T-helper 9 cell (primary cell): ENCODE measurements at places on chromosomes 13 and 19.

DNA sequence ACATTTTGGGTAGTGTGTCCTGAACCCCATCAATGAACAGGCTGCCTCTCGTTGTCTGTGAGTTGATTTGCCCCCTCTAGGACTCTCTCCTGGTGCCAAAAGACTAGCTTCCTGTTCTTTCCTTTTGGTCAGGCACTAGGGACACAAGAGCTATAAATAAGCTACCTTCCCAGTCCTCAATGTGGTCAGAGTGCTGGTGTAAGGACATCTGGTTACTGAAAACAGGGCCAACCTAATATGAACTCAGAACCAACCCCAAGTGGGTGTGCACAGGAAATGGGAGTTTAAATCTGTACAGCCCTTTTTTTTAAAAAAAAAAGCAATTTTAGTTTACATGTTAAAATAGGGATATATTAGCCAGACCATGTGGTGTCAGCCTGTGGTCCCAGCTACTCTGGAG is 129.2 kb downstream of the ZIC5 start:
- no peak for DNase-seq

- DNase-seq, result no peak
These were observed 64.6 kb upstream of the RAP2A start for GRCh38 chr13:97369261-97369893.

- DNase-seq, result no peak
These were observed 276.4 kb downstream of the KCNRG start for GRCh38 chr13:50291611-50292010.

DNA sequence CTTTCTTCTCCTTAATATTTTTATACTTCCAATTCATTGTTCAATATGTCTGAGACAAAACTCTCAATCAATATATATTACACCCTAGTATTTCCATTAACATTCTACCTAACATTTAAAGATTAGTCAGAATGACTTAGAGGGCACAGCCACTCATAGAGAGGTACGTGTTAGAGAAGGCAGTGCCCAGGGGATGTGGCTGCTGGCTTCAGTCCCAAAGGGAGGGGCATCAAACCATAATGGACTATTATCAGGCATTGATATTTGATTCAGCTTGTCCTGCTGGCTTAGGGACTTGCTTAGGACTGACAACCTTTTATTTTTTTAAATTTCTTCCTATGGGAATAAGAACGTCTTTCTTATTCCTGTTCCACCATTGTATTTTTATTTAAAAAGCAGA is 1392.0 kb upstream of the ATXN8OS start:
- no peak for DNase-seq

DNA sequence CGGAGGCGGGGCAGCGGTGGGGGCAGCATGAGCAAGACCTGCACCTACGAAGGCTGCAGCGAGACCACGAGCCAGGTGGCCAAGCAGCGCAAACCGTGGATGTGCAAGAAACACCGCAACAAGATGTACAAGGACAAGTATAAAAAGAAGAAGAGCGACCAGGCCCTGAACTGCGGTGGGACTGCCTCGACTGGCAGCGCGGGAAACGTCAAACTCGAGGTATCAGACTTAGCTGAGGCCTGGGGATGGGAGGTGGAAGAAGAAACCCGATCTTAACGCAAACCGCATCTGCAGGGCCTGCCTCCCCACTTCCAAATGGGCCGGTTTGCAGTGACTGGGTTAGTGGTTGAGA is 693 bp downstream of the RFXAP start:
- peak; percentile 9 for DNase-seq

DNA sequence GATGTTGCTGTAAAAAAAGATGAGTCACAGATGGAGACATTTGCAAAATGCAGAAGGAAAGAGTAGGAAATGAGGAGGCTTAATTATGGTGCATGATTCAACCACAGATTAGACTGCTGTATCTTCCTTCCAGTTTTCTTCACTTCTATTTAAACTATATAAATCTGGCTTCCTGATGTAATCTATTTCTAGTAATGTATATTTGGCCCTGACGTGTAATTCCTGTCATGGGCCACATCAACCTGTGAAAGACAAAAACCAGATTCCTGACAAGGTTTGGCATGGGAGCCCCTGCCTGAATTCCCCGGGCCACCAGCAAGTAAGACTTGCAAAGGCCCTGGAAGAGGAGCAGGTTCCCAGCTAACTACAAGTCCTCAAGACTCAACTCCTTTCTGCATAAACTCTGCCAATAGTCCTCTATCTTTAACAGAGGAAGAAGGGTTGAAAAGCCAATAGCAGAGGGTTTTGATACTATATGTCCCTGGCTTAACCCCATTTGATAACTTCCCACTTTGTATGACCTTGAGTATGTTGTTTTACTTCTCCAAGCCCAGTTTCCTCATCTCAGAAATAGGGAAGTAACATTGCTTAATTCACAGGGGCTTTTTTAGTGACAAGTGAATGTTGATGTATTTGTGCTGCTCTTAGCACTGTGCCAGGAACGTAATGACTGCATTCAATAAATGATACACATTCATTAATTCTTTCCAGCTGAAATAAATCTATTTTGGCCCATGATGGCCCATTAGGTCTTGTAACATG is 172.7 kb downstream of the SPRY2 start:
- no peak for DNase-seq

GRCh38 chr19:33718651-33719254 is 77.9 kb upstream of the KCTD15 start:
- DNase-seq, result no peak

- DNase-seq, result no peak
These were observed 5.1 kb downstream of the CD37 start for GRCh38 chr19:49340069-49340864.

DNA sequence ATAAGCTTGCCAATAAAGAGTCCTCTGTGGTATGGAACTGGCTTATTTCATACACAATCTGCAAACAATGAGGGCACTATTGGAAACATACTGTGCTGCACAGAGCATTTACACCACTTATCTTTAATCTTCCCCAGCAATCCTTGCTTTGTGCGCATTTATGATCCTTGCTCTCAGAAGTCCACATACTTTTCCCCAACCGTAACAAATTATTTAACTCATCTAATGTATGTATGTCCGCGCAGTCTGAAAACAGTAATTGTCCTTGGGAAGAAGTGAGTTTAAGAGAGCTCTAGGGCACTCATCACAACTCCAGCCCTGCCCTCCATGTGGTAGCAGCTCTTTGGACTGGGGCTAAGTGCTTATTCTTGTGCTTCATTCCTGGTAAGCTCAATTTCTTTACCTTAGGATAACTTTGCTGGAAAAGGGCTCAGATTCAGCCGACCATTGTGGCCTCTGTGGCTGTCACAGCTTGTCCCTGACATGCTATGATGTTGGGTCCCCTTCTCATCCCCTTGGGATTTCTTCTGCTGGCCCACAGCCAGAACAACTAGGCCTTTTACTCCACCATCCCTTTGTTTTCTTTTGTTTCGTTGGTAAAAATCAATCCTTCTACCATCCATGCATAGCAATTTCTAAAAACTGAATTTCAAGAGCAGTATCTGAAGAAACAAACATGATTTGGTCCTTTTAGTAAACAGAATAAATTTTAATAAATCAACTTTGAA is 152.7 kb downstream of the TNFRSF19 start:
- no peak for DNase-seq

DNA sequence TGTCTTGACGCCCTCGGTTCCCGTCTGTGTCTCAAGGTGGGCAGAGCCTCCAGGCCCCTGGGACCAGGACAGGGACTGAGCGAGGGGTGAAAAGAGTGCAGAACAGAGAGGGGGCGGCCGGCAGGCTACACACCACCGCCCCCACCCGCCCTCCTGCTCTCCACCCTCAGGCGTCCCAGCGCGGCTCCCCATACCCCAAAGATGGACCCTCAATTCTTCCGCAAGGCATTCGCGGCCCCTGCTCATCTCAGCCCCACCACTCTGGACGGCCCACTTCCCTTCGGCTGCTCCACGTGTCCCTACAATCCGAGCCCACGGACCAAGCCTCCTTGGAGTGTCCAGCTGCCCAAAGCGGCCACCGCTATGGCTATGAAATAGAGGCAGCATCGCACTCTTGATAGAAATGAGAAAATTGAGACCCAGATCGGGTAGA is 1.8 kb downstream of the KLF16 start:
- DNase-seq, result no peak

DNA sequence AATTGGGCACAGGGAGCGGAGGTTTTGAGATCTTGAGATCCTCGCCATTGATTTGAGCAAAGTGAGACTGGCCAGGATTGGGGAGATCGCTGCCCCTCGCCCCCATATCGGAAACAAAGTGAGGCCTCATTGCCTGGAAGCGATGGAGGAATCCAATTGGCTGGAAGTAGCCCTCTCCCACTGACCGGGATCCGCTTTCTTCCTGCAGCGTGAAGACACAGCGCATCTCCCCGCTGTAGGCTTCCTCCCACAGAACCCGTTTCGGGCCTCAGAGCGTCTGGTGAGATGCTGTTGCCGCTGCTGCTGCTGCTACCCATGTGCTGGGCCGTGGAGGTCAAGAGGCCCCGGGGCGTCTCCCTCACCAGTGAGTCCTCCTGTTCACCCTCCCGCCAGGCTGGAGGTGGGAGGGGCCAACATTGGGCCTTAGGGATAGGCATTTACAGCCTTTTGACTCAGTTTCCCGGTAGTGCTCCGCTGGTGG is 438 bp downstream of the PRKCSH start:
- DNase-seq, result no peak

DNA sequence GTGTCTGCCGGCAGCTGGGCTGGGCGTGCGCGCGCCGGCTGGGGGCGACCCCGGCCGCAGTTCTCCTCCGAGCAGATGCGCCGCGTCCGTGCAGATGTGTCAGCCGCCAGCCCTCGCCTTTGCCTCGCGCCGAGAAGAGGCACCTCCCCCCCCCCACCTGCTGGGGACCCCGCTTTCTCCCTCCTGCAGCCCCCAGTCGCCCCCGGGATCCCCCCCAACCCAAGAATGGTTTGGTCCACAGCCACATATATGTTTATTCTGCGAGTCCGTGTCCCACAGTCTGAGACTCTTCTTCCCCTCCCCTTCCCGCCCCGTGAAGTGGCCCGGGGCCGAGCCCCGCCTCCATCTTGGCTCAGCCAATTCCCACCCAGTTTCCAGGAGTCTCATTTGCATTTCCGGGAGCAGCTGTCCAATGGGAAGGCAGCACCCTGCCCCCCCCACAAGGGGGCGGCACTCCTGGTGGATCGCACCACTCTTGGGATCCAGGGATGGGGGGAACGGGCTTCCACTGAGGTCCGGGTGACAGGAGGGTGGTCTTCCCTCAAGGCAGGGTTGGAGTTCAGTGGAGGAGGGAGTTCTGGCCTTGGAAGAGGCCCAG is 8.6 kb downstream of the ISOC2 start:
- DNase-seq, result no peak

DNA sequence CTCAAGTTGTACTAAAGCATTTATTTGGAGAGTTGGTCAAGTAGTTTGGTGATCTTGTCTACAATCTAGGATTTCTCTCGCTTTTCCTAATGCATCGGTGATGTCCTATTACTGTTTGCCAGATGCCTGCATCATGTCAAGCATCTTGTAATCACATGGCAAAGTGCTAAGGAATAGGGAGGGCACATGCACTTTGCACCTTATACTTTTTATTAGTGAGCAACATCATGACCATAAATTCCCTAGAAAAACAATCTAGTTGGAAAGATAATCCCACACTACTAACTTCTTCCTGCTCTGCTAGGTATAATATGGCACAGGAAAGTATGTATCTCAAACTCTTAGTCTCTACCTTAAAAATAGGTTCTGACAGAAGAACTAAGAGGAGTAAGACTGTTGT is 894.3 kb upstream of the SLITRK1 start:
- DNase-seq, result no peak

GRCh38 chr13:98571955-98572662 is 4.8 kb downstream of the STK24 start:
- DNase-seq, result peak; percentile 25

GRCh38 chr13:20016649-20017364 is 58.3 kb downstream of the ZMYM2 start:
- no peak for DNase-seq

DNA sequence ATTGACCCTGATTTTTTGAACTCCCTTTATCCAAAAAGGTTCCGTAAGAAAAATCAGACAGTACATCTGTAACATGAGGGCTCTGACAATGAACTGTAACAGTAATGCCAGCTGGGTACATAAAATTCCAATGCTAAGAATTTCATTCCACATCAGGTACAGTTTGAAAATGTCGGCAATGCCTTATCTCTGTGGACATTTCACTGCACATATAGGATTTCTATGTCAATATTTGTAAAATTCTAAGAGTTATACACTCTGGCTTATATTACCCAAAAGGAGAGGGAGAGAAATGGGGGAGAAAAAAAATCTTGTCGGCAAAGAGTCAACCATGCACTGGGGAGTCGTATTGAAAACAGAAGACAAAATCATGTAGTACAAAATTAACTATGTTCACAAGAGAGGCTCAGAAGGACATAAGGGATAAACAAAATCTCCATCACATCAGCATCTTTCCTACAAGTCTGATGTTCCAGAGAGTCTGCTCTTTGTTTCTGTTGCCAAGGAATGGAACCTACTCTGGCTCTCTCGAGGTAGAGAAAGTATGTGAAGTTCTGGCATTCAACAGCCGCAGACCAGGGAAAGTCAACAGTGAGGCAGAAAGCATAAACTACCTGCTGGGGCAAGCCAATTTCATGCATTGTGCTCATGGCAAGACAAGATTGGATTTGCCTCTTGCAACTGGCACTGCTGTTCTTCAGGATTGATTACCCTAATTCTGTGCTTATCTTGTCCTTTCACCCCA is 72.4 kb downstream of the STARD13 start:
- DNase-seq, result no peak

GRCh38 chr13:87674247-87674738 is 3.1 kb downstream of the SLITRK5 start:
- no peak for DNase-seq

GRCh38 chr13:29439601-29440388 is 155.7 kb downstream of the SLC7A1 start:
- no peak for DNase-seq

DNA sequence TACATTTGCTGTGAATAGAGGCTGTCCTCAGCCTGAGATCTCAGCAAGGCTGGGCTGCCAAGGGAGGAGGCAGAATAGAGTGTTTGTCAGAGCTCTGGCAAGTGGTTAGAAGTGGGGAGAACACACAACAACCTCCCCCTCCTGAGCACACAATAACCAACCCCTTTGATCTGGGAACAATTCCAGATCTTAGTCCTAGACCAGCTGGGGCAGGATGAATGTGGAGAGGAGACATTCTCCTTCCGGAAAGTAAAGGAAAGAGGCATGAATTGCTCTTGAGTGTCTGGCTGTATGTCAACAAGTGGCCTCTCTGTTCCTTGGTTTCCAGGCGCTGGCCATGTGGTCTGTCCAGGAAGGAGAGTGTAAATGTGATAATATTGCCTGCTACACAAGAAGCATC is 114.9 kb upstream of the TMTC4 start:
- no peak for DNase-seq

DNA sequence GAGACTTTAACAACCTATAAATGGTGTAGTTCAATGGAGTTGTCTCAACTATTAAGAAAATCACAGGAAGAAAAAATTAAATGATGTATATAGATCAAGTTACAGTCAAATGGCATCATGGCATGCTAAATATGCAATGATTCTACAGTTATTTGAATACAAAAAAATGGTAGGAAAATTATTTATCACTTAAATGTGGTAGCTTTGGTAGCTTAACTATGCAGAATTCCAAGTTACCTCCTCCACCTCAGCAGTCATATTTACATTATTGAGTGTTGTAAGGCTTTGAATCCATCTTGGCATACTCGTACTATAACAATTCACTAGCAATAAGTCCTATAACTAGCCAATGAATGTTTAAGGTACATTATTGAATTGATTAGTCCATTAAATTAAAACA is 36.8 kb downstream of the CAB39L start:
- DNase-seq, result no peak

- no peak for DNase-seq
These were observed at the start of gene LILRB4 for GRCh38 chr19:54662730-54663129. TSS of gene LILRB4 (plus strand) at chr19:54662985. CDS start at chr19:54663034, 49 bp downstream.
